ENCODE measurements at places on chromosomes 16 and 17.

- no peak for DNase-seq
Measured at GRCh38 chr16:67632415-67633172, 12.3 kb upstream of the CARMIL2 start.

DNA sequence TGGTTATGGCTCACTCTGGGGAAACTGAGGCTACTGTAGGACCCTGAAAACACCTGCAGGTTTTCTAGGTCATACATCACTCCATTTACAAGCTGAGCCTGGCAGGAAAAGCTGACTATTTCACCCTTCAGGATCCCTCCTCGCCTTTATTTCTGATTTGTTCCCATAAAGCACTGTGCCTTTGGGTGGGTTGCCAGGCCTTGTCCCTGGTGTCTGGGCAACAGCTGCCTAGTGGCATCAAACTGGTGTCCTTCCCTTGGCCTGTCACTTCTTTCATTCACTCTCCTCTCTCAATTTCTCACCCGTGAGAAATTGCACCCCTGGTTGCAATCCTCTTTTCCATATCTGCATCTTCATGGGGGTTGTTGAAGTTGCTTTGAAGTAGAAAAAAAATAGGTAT lies 1.6 kb downstream of the MYL4 start:
- DNase-seq: no peak

GRCh38 chr17:17412326-17412725 lies 64.5 kb upstream of the MED9 start:
- DNase-seq: no peak

DNA sequence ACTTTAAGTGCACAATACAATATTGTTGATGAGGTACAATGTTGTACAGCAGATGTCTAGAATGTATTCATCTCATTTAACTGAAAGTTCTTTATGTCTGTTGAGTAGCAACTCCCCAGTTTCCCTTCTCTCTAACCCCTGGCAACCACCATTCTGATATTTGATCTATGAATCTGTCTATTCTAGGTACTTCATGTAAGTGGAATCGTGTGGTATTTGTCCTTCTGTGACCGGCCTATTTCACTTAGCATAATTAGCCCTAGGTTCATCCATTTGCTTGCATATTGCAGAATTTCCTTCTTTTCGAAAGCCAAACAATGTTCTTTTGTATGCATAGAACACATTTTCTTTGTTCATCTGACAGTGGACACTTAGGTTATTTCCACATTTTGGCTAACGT lies 10.8 kb downstream of the RGS9 start:
- DNase-seq: no peak

DNA sequence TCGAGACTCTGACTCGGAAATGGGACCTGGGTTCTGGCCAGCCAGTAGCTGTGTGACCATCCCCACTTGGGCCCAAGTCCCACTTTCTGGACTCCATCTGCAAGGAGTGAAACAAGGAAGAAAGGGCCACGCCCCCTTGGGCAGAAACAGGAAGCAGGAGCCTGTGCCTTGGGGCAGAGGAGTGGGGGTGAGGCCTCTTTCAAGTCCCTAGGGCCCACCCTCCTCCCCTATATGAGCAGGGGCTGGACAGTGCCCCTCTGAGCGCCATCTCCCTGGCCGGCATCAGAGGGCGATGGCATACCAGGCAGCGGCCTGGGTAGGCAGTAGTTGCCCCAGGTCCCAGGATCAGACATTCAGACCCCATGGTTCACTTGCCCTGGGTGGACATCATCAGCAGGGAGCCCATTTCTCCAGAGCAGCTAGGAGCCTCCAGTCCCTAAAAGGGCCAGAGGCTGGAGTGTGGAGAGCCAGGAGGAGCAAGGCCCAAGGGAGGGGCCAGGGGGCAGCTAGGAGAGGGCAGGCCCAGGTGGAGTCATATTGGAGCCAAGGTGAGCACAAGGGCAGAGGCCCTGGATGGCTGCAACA lies 7.1 kb downstream of the BCAR1 start:
- DNase-seq: no peak

GRCh38 chr16:53598511-53599275 lies 95.7 kb upstream of the AKTIP start:
- DNase-seq: no peak

GRCh38 chr17:13833921-13834320 lies 232.2 kb upstream of the HS3ST3A1 start:
- DNase-seq: no peak

- DNase-seq: peak; percentile 30
Measured at GRCh38 chr16:27179500-27180072, 23.7 kb upstream of the KDM8 start.

Data from NCI-H446 treated with DMSO at 0.1 percent for 48 hours (cell line).